ENCODE measurements at places on chromosomes 3 and 15. TPM values are rescaled to one million over a fixed set of nuclear protein-coding genes. Genes with fewer than 3 reads are reported as not detected.

Gene TPRG1
- total RNA-seq: 2.4 TPM

Gene RHOV
- not detected for total RNA-seq

Gene IL16
- total RNA-seq: 89.8 TPM

Gene SCAMP5
- 2.2 TPM for total RNA-seq

Gene CRYBG3
- total RNA-seq: 5.6 TPM
